NCI-H2029 treated with DMSO at 0.1 percent for 48 hours (cell line): ENCODE measurements at places on chromosomes 4 and X.

- DNase-seq, result no peak
Measured at GRCh38 chrX:110276778-110277177, 41.1 kb downstream of the AMMECR1 start.

GRCh38 chr4:188305690-188306089, 166.4 kb downstream of the TRIML1 start:
- DNase-seq, result no peak

- DNase-seq, result no peak
Measured at GRCh38 chr4:56743550-56743949, 62.5 kb upstream of the HOPX start.

DNA sequence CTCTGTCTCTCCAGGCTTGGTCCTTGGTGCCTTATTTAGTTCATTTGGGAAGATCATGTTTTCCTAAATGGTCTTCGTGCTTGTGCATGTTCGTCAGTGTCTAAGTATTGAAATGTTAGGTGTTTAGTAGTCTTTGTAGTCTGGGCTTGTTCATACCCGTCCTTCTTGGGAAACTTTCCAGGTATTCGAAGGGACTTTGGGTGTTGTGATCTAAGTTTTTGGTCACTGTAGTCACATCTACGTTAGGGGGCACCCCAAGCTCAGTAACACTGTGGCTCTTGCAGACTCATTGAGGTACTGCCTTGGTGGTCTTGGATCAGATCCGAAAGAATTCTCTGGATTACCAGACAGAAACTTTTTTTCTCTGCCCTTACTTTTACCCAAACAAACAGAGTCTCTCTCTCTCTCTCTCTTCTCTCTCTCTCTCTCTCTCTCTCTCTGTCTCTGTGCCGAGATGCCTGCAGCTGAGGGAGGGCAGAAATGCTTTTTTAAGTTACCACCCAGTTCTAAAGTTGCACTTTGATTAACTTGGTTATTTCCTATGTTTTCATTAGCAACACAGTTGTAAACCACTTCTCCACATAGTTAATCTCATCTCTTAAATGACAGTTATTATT, 67.6 kb upstream of the SLC7A3 start:
- DNase-seq, result no peak

- peak; percentile 62 for DNase-seq
Measured at GRCh38 chr4:82901183-82901718, 716 bp downstream of the THAP9 start.
